ENCODE measurements at places on chromosomes 6 and 20. TPM values are rescaled to one million over a fixed set of nuclear protein-coding genes. Genes with fewer than 3 reads are reported as not detected.

- peak; percentile 57 for DNase-seq
Observed at GRCh38 chr20:51966296-51966971, 164.1 kb upstream of the SALL4 start.

DNA sequence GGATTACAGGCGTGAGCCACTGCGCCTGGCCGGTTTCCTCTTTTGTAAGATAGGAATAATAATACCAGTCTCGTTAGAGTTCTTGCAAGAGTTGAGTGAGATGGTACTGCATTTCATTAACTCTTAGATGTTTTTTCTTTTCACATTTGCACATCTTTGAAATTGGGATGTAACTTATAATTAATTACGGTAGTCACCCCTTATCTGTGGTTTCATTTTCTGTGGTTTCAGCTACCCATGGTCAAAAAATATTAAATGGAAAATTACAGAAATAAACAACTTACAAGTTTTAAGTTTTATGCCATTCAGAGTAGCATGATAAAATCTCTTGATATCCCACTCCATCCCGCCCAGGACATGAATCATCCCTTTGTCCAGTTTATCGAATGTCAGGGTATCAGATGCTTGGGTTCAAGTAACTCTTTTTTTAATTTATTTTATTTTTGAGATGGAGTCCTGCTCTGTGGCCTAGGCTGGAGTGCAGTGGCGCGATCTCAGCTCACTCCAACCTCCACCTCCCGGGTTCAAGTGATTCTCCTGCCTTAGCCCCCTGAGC, 15.4 kb downstream of the PTK7 start:
- DNase-seq = no peak

DNA sequence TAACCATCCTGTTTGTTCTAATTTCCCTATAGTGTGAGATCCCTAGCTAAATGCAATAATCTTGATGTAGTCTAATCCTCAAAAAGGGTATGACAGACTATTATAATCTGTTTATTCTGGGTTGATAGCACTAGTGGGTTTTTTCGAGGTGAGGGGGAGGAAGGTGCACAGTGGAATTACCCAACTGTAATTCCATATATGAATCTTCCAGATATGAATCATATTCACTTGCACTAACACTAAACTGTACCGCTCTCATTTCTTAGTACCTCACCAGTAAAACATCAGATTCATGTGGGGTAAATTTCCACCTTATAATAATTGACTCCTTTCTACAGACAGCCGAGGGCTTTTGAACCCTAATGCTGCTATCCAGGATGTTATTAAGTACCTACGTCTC, 16.5 kb downstream of the NCOA7 start:
- no peak for DNase-seq

- no peak for DNase-seq
Observed at GRCh38 chr20:1469306-1469905, 2.8 kb upstream of the NSFL1C start.

DNA sequence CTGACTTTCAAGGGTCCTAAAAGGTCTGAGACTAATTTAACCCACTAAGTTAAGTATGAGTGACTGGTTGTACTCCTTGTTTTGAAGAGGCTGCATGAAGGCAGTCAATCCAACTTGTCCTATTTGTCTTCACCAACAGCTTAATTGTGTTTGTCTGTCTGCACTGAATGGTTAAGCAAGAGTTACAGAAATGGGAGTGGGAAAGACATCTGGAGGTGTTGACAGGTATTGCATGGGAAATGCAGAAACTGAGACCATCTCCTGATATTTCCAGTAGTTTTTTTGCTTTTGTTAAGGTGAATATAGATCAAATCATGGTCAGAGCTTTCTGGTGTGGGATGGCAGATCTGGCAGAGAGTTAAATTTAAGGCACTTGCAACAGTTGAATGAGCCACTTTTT, 6.5 kb downstream of the FUT9 start:
- no peak for DNase-seq

DNA sequence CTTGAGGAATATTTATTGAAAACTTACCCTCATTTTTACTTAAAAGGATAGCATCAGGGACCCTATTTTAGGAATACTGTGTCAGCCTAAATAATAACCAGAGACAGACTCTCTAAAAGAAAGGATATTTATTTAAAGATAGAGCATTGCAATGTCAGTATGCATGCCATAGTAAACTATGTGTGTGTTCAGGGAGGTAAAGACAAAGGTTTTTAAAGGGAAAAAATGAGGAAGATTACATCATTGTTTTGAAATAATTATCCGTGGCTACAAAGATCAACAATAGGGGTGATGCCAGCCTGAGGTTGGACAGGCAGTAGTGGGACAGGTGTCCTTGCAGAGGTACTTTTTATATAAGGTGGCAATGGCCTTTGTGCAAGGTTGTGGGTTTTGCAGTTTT, 23.7 kb upstream of the CFAP206 start:
- DNase-seq = no peak

DNA sequence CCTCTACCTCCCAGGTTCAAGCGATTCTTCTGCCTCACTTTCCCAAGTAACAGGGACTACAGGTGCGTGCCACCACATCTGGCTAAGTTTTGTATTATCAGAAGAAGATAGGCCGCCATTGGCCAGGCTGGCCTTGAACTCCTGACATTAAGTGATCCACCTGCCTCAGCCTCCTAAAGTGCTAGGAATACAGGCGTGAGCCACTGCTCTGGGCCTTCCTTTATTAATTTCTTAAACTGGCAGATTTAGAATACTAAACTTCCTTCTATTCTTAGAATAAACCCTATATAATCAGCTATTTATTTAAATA, 86.6 kb downstream of the HFE start:
- no peak for DNase-seq

- DNase-seq = no peak
Observed at GRCh38 chr6:167094436-167094819, 28.5 kb upstream of the CCR6 start.

DNA sequence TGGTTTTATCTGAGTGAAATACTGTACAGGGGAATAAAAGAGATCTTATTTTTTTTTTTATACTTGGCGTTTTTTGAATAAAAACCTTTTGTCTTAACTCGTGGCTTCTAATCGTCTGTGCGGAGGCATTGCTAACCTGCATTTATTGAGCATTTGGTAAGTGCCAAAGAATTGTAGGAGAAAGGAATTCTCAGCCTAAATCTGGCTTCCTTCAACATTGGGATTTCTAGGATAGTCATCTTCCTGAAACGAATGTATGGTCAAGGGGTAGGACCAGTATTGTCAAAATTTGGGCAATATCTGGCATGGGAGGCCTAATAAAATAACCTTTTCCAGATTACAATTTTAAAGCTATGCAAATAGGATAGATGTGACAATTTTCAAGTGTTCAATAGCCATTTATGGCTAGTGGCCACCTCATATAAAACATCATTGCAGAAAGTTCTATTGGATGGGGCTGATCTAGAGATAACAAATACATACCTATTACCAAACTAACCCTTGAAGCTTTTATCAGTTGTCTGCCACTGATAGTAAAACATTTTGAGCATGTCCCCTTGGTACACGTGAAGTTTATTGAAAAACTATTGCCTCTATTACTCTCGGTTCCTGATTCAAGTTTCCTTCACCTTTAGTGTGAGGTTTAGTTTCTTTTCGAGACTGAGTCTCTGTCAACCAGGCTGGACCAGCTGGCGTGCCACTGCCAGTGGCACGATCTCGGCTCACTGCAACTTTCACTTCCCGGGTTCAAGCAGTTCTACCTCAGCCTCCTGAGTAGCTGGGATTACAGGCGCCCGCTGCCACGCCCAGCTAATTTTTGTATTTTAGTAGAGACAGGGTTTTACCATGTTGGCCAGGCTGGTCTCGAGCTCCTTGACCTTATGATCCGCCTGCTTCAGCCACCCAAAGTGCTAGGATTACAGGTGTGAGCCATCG, 5.6 kb downstream of the PIM1 start:
- DNase-seq = no peak

DNA sequence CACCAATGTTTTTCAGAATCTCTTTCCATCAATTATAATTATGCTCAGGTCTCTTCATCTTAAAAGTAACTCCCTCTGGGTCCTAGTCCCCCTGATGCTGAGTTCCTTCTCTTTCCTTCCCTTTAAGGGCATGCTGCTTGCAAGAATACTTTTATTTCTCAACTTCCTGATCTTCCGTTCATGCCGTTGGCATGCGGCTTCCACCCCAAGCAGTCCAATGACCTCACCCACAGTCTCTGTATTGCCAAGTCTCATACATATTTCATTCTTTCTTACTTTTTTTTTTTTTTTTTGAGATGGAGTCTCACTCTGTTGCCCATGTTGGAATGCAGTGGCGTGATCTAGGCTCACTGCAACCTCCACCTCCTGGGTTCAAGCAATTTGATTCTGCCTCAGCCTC, 83.5 kb downstream of the NDUFAF5 start:
- peak; percentile 49 for DNase-seq

- no peak for DNase-seq
Observed at GRCh38 chr6:39207416-39208222, 21.7 kb downstream of the KCNK5 start.

DNA sequence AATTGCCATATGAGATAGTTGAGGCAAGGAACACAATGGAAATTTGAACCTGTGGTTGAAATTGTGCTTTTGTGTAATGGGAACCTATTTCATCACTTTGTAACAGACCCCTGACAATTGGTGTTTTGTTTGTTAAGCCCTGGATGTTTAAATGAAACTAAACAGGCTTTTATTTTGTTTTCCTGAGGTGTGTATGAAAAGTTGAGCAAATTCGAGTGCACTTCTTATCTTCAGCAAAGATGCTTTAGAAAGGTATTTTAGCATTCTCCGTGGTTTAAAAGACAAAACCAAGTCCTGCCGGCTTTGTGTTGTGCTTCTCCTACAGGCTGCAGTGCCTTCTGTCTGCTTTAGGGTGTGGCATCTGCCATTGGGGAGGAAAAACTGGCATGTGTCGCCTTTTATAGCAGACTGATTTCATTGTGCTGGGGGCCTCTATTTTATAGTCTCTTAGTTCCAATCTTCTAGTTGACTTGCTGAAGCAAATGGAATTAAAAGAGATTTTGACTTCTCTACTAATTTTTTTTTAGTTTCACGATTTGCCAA, 2.2 kb upstream of the ARID1B start:
- DNase-seq = peak; percentile 40

GRCh38 chr20:3068986-3069900, 2.2 kb upstream of the OXT start:
- no peak for DNase-seq

DNA sequence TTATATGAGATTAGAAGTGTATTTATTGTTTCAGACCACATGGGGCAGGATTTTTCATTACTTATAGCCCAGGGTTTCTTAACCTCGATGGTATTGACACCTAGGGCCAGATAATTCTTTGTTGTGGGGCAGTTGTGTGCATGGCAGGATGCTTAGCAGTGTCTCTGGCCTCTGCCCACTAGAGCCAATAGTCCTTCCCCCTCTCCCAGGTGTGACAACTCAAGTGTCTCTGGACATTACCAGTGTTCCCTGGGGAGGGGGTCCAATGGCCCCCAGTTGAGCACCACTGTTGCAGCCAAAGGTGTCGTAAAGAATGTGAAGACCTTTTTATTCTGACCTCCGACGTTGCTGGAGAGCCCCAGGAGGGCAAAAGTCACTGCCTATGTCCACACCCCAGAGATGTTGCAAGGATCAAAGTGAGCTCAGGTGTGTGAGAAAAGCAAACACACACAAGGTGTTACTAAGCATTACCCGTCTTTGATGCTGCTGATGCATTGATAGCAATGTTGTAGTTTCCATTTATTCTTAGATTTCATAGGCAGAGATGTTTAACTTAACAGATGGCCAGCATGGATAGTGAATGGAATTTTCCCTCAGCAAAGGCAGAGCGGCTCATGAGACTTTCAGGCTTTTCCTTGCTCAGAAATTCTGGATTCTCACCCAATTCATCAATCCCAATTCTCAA, 22.2 kb downstream of the BANF2 start:
- peak; percentile 29 for DNase-seq

- peak; percentile 98 for DNase-seq
Observed at GRCh38 chr6:7974938-7975763, 64.6 kb upstream of the TXNDC5 start.

DNA sequence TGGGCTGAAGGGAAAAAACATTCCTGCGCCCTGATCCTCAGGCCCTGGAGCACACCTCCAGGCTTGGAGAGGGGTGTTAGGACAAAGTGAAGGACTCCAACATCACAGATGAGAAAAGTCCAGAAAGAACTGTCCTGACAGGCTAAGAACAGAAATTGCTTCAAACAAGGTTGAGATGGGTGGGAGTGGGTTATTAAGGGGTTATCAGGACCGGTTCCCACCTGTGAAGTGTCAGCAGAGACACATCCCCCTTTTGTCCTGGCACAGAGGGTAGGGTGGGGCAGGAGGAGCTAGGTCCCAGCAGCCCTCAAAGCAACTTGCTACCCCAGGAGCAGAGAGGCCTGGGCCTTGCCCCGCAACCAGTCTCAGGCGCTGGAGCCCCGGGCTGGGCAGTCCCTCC, 3.5 kb downstream of the SPDEF start:
- no peak for DNase-seq

GRCh38 chr20:58638467-58639181, 12.5 kb upstream of the STX16 start:
- DNase-seq = no peak

DNA sequence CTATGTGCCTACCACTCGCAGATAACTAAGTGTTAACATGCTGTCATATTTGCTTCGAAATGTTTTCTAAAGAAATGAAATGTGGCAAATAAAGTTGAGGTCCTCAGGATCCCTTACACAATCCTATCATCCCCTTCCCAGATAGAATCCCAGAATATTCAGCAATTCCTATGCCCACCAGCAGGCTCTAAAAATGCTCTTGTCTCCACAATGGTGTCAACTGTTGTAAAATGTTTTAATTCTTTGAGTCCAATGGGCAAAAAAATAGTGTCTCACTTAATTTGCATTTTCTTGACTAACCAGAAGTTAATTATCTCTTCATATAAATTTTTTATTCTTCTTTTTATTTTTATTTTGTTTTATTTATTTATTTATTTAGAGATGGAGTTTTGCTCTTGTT, 103.9 kb upstream of the MAP7 start:
- no peak for DNase-seq

GRCh38 chr6:83758533-83758932, 49.6 kb upstream of the SNAP91 start:
- no peak for DNase-seq

- DNase-seq = no peak
Observed at GRCh38 chr6:68082086-68082485, 553.0 kb upstream of the ADGRB3 start.

LST1 gene
- not detected for total RNA-seq

SPTLC3 gene
- total RNA-seq = 7.9 TPM

KHDC1 gene
- 8.9 TPM for total RNA-seq

OR2H1 gene
- 1.2 TPM for total RNA-seq

MCM9 gene
- 21.4 TPM for total RNA-seq

All from umbilical cord (tissue), 2 donors.